Smooth muscle cell of the umbilical artery (primary cell): ENCODE measurements at places on chromosomes 11 and 22. TPM values are rescaled to one million over a fixed set of nuclear protein-coding genes. Genes with fewer than 3 reads are reported as not detected.

The OR8U1 gene
- total RNA-seq, result not detected in 2 replicates

The CRYBB2 gene
- not detected in 2 replicates for total RNA-seq

The LDHAL6A gene
- total RNA-seq, result not detected in 2 replicates

The CUL5 gene
- total RNA-seq, result 41.6 and 45.6 TPM in 2 replicates

The TBX1 gene
- total RNA-seq, result not detected in 2 replicates

The SMC1B gene
- not detected in 2 replicates for total RNA-seq

The APOBEC3F gene
- 3.3 and 6.5 TPM in 2 replicates for total RNA-seq

The ARHGAP8 gene
- total RNA-seq, result 0.37 TPM in 1 of 2 replicates, not detected in the other

The PLA2G3 gene
- total RNA-seq, result under 0.01 and 0.23 TPM in 2 replicates

The TSGA10IP gene
- total RNA-seq, result not detected in 2 replicates

The TREH gene
- total RNA-seq, result not detected in 2 replicates

The DEFB131B gene
- not detected in 2 replicates for total RNA-seq

The CELSR1 gene
- 1.5 and 7.3 TPM in 2 replicates for total RNA-seq

The TRIM6 gene
- 4.8 and 8.7 TPM in 2 replicates for total RNA-seq

The LRRC10B gene
- 0.09 TPM in 1 of 2 replicates, not detected in the other for total RNA-seq

The KCNE3 gene
- total RNA-seq, result 0.60 and 4.5 TPM in 2 replicates

The TMPRSS6 gene
- not detected in 2 replicates for total RNA-seq

The PHLDA2 gene
- 5.0 and 13.2 TPM in 2 replicates for total RNA-seq

The TMA7B gene
- total RNA-seq, result not detected in 2 replicates

The ART1 gene
- not detected in 2 replicates for total RNA-seq

The CNGA4 gene
- 0.09 TPM in 1 of 2 replicates, not detected in the other for total RNA-seq

The CCDC73 gene
- total RNA-seq, result not detected in 2 replicates

The EHF gene
- total RNA-seq, result 1.2 and 16.0 TPM in 2 replicates

The ALKBH3 gene
- 22.0 and 22.3 TPM in 2 replicates for total RNA-seq

The BTBD18 gene
- not detected in 2 replicates for total RNA-seq

The HEPHL1 gene
- total RNA-seq, result under 0.01 and 0.09 TPM in 2 replicates

The NXPE4 gene
- total RNA-seq, result not detected in 2 replicates

The OR52I1 gene
- total RNA-seq, result not detected in 2 replicates

The PRG3 gene
- total RNA-seq, result not detected in 2 replicates

The TSSK2 gene
- total RNA-seq, result not detected in 2 replicates

The LARGE2 gene
- total RNA-seq, result under 0.01 TPM in 1 of 2 replicates, not detected in the other

The ZNF214 gene
- 2.8 and 4.2 TPM in 2 replicates for total RNA-seq

The MPZL2 gene
- 1.2 TPM in 1 of 2 replicates, not detected in the other for total RNA-seq
